Activated naive CD4-positive, alpha-beta T cell treated with anti-CD3 and anti-CD28 coated beads for 36 hours (primary cell): ENCODE measurements at places on chromosomes 6 and 20. TPM values are rescaled to one million over a fixed set of nuclear protein-coding genes. Genes with fewer than 3 reads are reported as not detected.

Gene C2
- total RNA-seq = 1.6 TPM

Gene MYH7B
- total RNA-seq = 0.20 TPM

Gene OR12D3
- not detected for total RNA-seq

GRCh38 chr6:160265869-160266476 is 7.4 kb upstream of the SLC22A2 start:
- DNase-seq = no peak

DNA sequence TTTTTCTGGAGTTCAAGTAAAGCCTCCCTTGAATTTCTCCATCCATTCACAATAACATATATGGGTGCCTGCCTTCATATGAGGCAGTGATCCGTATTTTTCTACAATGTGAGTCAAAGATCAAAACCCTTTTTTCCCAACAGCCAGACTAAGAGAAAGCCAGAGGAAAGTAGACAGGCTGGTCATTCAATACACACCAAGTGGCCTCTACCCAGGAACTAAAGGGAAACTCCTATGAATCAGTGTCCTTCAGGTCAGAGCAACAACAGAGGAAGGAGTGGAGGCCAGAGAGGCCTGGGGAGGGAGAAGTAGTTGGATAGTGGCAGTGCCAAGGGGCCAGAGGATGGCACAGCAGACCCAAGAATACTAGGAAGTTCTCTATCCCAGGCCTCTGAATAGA is 23.8 kb downstream of the SIM1 start:
- DNase-seq = no peak

DNA sequence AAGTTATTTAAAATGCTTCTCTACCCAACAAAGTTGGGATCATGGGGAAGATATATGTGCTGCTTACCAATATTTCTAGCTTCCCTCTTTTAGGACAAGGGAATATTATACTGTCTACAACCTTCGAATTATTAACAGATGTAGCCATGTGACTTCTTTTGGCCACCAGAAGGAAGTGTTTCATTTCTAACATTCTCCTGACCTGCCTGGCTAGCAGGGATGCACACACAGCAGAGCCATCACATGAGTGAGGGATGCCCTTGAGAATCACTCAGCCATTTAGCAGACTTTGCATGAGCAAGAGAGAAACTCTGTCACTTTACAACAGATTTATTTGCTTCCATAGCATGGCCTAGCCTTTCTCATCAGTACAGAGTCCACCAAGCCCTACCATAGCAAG is 230.7 kb upstream of the MARCKS start:
- DNase-seq = no peak

GRCh38 chr6:99014061-99014460 is 66.3 kb upstream of the FBXL4 start:
- no peak for DNase-seq

Gene STMN3
- 7.3 TPM for total RNA-seq

DNA sequence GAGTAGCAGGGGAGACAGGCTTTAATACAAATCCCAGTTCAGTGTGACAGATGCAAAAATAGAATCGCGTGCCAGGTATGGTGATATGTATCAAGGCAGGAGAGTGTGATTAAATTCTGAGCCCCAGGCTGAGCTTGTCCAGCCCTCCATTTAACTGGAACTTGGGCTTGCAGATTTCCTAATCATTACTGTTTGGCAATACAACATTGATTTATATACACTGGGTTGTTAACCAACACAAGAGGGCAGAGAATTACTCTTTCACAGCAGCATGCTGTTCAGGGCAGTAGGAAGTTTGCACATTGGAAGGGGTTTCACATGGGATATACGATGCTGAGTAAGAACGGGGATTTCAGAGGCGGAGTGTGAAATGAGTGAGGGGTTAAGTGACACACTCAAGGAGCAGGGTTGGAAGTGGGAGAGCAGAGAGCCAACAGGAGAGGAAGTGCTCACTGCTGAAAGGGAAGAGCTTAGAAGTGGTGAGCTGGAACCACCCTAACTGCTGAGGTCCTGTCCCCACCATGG is 70.8 kb upstream of the ATXN1 start:
- no peak for DNase-seq

- DNase-seq = no peak
These were observed 88.6 kb downstream of the SCP2D1 start for GRCh38 chr20:18901980-18902737.

GRCh38 chr20:41204304-41205265 is 67.2 kb downstream of the PLCG1 start:
- DNase-seq = no peak

DNA sequence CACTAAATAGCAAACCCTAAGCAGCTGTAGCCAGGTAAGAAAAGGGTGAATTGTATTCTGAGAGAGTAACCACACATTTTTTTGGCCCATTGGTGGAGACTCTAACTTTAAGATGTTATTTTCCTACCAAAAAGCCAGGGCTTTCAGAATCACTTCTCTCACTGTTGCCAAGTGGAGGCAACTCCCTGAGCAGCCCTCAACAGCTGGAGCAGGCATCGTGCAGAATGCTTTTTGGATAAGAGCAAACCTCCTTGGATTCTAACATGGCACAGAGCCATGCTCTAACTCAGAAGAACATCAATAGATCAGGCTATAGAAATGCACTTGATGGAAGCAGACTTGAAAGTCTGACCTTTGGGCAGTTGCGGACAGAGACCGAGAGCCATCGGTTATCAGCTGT is 722.2 kb upstream of the CHD6 start:
- DNase-seq = no peak

DNA sequence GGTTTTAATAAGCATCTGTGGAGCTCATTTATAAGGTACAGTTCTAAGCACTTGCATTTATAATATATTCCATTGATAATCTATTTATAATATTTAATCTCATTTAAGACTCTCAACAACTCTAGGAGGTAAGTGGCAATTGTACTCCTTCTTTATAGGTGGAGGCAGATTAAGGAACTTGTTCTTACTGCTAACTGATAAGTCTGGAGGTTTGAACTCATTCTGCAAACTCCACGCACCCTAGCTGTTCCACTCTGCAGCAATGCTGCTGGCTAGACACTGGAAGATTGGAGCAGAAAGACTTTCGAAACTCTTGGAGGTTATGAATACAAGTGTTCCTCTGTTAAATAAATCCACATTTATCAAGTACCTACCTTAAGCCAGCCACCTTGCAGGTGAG is 793 bp upstream of the HDAC2 start:
- no peak for DNase-seq

GRCh38 chr6:42530296-42530695 is 33.5 kb upstream of the UBR2 start:
- DNase-seq = no peak
